C1 segment of cervical spinal cord (tissue), 14 donors: ENCODE measurements at places on chromosomes 7 and 10.
A peak's percentile ranks its signal among the peaks of the same experiment; 100 is the strongest.

- peak; percentile 33 for DNase-seq
Observed at GRCh38 chr10:69061305-69062161, 26.4 kb upstream of the SRGN start.

DNA sequence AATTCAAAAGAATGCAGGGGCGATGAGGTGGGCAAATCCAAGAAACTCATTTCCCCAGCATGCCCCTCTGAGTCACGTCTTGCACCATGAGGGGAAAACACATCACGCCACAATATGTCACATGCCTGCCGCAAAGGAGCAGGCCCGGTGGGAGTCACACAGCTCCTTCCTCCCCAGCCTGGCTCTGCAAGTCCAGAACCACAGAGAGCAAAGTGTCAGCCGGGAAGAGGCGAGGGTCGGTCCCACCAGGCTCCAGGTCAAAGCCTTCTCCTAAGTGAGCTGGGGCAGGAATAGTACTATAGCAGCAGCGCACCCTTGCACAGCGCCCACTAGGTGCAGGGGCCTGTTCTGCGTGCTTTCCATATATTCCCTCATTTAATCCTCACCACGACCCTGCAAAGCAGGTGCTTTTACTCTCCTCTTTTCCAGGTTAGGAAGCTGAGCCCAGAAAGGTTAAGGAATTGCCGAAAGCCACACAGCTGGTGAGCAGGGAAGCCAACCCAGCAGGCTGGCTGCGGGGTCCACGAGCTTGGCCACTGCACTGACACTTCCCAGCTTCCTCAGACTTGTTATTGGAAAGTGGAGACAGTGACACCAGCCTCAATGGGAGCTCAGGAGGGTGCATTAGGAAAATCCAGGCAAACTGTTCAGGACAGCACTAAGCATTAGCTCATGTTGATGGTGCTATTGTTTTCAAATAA is 94.0 kb upstream of the ZMIZ1 start:
- DNase-seq, result peak; percentile 45

DNA sequence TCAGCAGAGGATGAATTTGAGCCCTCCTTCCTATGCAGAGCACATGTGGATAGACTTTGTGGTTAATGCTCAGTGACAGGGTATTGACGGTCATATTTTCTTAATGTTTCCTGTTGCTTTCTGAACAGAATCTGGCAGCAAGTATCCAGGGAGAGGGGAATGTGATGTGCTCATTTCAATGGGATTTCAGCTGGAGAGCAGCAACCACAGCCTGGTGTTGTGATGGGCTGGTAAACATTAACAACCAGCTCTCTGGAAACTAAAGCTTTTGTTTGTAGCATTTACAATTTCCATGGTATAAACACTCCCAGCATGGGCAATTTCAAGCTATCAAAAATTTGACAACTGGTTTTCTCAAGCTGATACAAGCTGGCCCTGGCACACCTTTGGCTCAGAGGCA is 215.9 kb downstream of the SH2D4B start:
- no peak for DNase-seq

DNA sequence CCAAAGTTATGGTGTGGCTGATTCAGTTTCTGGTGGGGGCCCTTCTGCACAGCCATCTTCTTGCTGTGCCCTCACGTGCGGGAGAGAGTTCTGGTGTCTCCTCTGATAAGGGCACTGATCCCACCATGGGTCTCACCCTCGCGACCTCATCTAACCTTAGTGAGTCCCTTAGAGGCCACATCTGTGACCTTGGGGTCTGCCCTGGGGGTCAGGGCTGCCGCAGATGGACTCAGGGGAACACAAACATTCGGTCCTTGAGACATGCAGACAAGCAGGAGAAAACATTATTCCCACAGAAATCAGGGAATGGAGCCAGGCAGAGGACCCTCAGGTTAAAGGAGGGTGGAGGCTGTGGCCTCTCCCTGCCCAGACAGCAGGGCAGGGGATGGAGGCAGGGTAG is 177.9 kb downstream of the DNAJB6 start:
- no peak for DNase-seq

GRCh38 chr10:80275135-80275498 is 14.3 kb downstream of the MAT1A start:
- DNase-seq, result no peak

- no peak for DNase-seq
Observed at GRCh38 chr7:35792873-35793489, 7.9 kb upstream of the SEPTIN7 start.

DNA sequence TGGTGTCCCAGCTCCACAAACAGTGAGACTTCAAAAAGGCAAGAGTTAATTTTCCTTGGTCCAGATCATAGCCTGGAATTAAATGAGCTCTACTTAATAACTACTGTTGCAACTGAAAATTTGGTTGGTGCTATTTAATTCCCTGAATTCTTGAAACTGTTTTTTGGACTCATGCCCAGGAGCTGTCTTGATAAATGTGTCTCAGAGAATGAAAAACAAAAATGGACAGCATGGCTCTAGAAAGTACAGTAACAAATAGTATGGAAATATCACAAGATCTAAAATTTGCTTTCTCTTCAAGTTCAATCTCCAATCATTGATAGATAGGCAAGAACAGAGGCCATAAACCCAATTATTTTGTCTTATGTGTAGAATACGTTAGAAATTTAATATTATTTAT is 42.5 kb downstream of the CCDC71L start:
- no peak for DNase-seq

GRCh38 chr7:45184326-45185027 is 26.9 kb downstream of the RAMP3 start:
- DNase-seq, result no peak
